ENCODE measurements at places on chromosomes 11 and 22. TPM values are rescaled to one million over a fixed set of nuclear protein-coding genes. Genes with fewer than 3 reads are reported as not detected.

- peak; percentile 54 for DNase-seq
Measured at GRCh38 chr11:12604557-12605153, 69.6 kb upstream of the TEAD1 start.

GRCh38 chr22:24208012-24208749 lies 26.9 kb downstream of the SUSD2 start:
- peak; percentile 98 for DNase-seq

CASP5 gene
- 0.43 TPM for total RNA-seq

TRIM48 gene
- not detected for total RNA-seq

SAA2 gene
- total RNA-seq = 0.43 TPM

XKR3 gene
- total RNA-seq = not detected
